ENCODE measurements at places on chromosomes 4 and X.
A peak's percentile ranks its signal among the peaks of the same experiment; 100 is the strongest.

GRCh38 chr4:14434483-14434882 lies 567.8 kb upstream of the CPEB2 start:
- no peak for DNase-seq

DNA sequence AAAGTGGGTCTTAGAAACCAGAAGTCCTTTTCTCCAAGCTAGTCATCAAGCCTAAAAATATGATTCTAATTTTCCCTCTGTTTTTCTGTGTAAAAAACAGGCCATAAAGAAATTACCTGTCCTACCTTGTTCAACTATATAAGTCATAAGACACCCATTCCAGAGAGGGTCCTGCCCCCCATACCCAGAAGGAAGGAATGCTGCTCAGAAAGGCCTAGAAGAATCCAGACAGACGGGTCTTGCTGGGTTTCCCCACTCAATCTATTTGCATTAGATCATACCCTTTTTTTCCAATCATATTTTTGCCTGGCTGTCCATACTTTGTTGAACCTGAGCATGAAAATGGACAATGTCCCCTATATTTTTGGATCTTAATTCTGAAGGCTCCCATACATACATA lies 16.3 kb upstream of the XAGE2 start:
- no peak for DNase-seq

DNA sequence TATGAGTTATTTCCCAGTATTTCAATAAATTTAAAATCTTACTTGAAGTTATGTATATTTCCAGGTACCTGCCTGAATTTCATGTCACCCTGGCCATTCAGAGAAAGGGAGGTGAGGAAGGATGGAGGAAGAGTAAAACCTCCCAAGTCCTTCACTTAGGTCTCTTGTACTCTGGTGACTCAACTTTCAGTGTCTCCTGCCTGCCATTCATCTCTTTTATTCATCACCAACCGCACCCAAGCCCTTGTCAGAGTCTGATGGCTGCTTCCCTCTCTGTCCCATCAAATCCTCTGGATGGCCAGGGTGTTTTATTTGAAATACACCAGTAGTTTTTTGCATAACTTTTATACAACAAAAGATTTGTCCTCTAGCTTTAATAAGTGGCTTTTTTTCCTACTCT lies 17.8 kb downstream of the TMPRSS11E start:
- no peak for DNase-seq

GRCh38 chrX:42247241-42247640 lies 323.9 kb upstream of the CASK start:
- no peak for DNase-seq

DNA sequence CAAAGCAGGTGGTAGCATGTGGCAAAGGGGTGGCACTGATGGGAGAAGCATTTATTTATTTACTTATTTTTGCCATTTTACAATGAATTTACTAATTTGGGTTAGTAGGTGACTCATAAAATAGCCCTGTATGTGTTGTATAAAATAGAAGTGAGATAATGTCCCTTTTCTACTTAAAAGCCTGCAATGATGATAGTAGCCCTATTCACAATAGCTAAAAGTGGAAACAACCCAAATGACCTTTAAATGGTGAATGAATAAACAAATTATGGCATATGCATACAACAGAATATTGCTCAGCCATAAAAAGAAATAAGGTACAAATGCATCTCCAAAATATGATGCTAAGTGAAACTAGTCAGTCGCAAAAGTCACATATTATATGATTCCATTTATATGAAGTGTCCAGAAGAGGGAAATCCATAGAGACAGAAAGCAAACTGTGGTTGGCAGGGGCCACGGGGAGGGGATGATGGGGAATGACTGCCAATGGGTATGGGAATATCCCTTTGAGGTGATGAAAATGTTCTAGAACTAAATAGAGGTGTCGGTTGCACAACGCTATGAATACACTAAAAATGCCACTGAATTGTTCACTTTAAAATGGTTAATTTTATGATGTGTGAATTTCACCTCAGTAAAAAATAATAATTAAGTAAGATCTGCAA lies 35.8 kb upstream of the FAM9C start:
- DNase-seq: no peak

DNA sequence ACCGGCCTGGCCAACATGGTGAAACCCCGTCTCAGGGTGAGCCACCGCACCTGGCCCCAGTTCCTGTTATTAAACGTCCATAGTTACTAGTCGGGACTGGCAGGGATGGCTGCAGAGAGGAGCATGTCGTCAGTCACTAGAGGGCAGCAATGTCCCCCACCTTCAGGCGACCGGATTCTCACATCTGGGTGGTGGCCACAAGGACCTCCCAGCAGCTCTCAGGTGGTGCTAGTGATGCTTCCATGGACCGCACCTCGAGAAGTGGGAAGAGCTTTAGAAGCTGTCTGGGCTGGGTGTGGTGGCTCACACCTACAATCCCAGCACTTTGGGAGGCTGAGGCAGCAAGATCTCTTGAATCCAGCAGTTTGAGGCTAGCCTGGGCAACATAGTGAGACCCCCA lies 13.3 kb upstream of the IL3RA start:
- peak; percentile 61 for DNase-seq
